T-helper 1 cell (primary cell): ENCODE measurements at places on chromosomes 4 and X.

- no peak for DNase-seq
Observed at GRCh38 chr4:47705326-47705981, 132.4 kb downstream of the CORIN start.

- DNase-seq = no peak
Observed at GRCh38 chrX:65574356-65574755, 39.8 kb upstream of the LAS1L start.

DNA sequence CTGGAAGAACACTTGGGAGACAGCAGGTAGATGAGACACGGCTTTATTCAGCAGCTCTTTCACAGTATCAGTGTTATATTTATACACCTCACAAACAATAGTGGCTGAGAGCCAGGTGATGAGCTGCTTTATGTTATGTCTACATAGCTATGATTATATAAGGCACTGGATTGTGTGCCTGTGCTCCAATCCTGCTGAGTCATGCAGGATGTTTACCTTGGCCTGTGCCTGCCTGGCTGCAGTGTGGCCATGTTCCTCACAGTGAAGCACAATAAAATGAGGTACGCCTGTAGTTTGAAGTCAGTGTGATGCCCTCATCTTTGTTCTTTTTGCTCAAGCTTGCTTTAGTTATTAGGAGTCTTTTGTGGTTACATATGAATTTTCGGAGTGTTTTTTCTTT is 31.3 kb downstream of the CXCL13 start:
- DNase-seq = no peak

GRCh38 chr4:103934178-103934789 is 214.5 kb upstream of the TACR3 start:
- no peak for DNase-seq

DNA sequence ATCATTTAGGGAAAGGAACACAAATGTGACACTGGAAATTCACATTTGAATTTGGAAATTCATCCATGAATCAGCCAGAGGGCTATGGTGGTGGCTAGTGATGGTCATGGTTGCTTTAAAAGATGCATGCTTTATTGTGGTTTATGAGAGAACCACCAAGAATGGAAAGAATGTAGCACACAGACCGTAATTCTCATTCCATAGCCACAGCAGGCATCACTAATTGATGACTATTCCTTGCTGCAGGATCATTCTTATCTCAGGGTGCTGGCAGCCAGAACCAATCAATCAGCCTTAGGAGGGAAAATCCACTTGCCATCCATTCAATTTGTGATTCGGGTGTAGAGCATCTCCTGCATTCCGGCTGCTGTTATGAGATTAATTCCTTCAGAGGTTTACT is 115.6 kb downstream of the DHRSX start:
- no peak for DNase-seq

DNA sequence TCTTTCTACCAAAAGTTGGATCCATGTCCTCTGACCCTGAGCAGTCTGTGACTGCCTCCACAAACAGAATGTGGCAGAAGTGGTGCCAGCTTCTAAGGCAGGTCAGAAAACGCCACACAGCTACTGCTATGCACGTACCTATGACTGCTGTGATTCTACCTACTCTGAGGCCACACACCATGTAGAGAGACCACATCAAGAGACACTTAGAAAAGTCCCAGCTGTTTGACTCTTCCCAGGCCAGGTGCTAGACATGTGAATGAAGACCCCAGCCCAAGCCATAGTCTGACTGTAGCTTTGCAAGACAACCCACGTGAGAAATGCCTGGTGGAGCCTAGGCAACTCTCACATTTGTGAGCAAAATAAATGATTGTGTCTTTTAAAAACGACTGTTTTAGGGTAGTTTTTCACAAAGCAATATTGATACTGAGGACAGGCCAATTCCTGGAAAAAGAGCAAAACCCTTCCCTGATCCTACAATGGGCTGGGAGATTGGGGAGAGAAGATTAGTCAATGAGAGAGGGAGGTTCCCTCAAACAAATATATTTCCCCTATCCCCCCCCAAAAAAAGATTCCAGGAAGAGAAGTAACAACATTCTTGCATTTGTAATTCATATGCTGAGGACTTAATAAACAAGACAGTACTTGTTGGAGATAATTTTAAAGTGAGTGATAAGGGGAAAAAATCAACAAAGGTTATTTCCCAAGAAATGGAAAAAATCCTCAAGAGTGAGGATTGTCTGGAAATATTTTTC is 33.3 kb downstream of the FRYL start:
- no peak for DNase-seq
